ENCODE measurements at places on chromosomes 7 and 10.

- no peak for DNase-seq
These were observed 103.1 kb upstream of the LYZL2 start for GRCh38 chr10:30732671-30733070.

GRCh38 chr7:131021460-131021859 lies 287.5 kb upstream of the KLF14 start:
- no peak for DNase-seq

GRCh38 chr10:96338279-96338925 lies 20.4 kb downstream of the OPALIN start:
- DNase-seq: no peak

GRCh38 chr10:84188815-84189214 lies 5.5 kb upstream of the CDHR1 start:
- no peak for DNase-seq

GRCh38 chr7:9854605-9855004 lies 1119.1 kb upstream of the PHF14 start:
- no peak for DNase-seq

DNA sequence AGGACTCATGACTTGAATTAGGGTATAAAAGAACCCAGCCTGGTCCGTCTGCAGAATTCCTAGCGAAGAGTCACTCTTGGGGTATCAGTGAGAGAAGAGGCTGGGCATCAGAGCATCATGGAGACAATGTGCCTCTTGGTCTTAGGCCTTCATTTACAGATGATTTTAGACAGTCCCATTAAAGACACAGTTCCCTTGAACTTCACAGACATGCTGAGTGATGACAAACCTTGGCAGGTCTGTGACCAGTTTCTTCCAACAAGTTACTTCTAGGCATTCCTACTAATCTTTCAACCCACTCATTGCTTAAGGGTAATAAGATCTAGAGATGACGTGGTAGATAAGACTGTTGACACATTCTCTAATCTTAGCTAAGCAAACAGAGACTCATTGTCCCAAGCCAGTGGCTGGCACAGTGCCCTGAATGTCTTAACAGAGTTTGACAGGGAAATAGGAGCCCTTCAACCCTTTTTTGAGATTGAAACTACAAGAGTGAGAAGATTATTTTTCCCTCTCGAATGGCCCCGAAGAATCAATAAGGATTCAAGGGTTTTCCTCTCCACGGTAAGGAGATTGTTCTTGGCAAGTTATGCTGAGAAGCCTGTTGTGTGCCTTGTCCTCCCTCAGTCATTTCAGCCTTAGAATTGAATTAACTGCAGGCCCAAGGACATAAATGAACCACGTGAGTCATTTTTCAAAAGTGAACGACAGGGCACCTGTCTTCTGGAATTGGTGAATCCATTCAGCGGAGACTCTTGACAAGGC lies 281.1 kb downstream of the CCDC3 start:
- DNase-seq: no peak

GRCh38 chr10:29846881-29847280 lies 212.1 kb upstream of the SVIL start:
- no peak for DNase-seq

GRCh38 chr10:36766415-36766810 lies 359.0 kb upstream of the ANKRD30A start:
- no peak for DNase-seq

- DNase-seq: no peak
These were observed 3.9 kb upstream of the GPER1 start for GRCh38 chr7:1083729-1084657.

- no peak for DNase-seq
These were observed 2.3 kb upstream of the SH2B2 start for GRCh38 chr7:102284399-102284798.

DNA sequence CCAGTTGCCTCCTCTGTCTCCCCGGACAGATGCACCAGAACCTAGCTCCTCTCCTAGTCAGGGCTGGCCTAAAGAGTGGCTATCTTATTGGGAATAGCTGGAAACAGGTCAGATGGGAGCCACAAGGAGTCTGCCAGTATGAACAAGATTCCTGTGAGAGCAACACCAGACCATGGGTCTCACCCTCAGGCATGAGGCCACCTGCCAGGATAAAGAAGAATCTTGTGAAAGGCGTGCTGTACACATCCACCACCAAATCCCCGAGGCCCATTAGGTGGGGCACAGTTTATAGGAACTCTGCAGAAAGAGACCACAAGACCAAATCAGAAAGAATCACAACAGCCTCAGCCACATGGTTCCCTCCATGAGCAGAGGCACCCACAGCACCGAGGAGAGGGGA lies 325.9 kb downstream of the TNS3 start:
- DNase-seq: no peak

DNA sequence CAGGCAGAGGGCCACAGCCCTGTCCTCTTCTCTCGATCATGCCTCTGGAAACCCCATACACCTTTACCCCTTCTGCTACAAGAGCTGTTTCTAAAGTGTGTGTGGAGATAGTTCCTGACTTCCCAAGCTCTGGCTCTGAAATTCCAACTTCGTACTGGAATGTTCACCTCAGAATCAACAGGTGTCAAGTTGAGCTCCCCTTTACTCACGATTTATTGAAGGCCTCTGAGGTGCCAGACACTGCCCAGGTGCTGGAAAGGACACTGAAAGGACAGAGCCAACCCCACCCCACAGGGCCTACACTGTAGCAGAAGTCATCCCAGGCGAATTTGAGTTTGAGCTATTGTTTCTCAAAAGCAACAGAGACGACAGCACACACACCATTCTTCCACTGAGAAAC lies 209.9 kb upstream of the FRMD4A start:
- DNase-seq: no peak

- no peak for DNase-seq
These were observed 248.4 kb upstream of the KLF6 start for GRCh38 chr10:4033341-4033896.

- no peak for DNase-seq
These were observed 18.9 kb upstream of the LFNG start for GRCh38 chr7:2500701-2501100.

DNA sequence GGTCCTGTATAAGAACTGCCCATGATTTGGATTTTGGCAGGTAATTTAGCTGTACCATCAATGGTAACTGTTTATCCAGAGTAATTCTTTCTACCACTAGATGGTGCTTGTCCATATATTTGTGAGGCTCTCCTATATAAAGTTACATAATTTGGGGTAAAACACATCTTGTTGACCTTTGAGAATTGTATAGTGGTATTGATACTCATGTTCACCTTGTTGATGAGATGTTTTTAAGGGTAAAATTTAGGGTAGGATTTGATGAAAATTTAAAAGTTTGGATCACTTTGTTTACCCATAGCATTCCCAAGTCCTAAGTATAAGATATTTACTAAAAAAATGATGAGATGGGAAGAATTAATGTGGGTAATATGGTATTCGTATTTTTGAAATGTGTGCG lies 31.6 kb downstream of the ST7 start:
- DNase-seq: no peak

DNA sequence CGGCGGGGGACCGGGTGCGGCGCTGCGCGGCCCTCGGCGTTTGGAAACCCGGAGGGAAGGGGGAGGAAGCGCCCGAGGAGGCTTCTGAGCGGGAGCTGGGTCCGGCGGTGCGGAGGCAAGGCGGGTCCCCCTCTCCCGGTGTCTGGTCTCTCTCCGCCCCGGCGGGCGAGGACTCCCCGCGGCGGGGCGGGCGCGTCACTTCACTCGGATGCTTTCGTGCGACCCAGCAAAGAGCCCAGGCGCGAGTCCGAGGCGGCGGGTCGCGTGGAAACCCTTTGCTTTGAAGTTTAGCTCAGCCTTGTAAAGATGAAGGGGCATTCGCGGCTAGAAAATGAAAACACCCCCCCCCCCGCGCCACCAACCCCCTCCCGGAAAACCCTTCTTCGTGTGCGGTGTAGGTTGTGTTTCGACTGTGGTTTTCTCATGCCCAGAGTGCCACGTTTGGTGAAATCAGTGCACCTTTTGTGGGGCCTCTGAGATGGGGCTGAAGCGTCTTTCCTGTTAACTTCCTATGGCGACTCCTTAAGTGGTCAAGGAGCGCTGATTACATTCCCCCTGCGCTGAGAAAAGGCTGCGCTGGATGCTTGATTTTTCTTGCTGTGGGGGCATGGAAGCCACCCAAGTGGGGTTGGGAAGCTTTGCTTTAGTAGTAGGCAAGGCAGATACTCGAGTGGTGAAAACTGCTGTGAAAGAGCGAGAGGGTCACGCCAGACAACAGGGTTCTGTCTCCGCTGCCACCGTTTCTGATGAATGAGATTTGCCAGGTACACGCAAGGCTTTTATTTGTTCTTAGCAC lies 876 bp downstream of the GNAI1 start:
- peak; percentile 1 for DNase-seq

- DNase-seq: no peak
These were observed 74.6 kb upstream of the NKX6-2 start for GRCh38 chr10:132860532-132860931.

GRCh38 chr10:106771154-106771553 lies 393.4 kb downstream of the SORCS1 start:
- DNase-seq: no peak

DNA sequence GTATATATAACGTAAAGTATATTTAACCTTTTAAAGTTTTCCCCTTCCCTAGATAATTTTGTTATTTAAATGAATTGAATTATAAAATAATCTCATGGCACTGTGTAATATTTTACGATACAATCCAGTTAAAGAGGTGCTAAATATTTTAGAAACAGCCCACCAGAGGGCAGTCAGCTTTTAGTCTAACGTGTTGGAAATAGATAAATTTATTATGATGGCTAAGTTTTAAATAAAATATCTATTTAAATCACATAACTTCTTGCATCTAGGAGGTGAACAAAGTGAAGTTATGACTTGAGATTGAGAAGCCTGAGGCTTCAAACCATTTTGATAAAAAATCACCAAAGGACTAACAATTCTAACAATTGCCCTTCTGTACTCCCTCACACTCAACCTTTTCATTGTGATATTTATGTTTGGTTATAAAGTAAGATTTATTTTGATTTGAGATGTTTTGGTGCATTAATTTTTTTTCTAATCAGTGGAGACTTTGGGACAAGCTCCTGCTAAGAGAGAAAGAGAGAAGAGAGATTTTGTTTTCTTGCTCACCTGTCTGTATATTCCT lies 171.5 kb upstream of the SP4 start:
- DNase-seq: no peak

DNA sequence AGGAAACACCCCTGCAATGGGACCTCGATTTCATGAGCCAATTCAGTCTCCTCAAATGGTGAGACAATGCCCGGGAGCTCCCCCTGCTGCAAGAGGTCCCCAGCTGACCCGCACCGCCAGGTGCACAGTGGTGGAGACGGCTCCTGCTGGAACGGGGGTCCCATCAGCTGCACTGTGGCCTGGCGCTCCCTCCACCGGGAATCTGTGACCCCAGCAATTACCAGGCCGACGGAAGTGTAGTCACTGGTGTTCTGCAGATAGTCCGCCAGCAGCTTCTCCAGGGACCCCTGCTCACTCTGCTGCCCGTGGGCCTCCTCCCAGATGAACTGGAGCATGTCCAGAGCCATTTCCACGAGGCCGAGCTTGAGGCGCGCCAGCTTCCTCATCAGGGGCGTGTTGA lies 64.9 kb upstream of the NKX6-2 start:
- no peak for DNase-seq

GRCh38 chr7:2321020-2321419 lies 6.8 kb upstream of the SNX8 start:
- DNase-seq: no peak

- DNase-seq: no peak
These were observed 38.2 kb downstream of the MYL10 start for GRCh38 chr7:101590663-101591435.

- DNase-seq: no peak
These were observed 105.2 kb upstream of the NOBOX start for GRCh38 chr7:144508702-144509101.

DNA sequence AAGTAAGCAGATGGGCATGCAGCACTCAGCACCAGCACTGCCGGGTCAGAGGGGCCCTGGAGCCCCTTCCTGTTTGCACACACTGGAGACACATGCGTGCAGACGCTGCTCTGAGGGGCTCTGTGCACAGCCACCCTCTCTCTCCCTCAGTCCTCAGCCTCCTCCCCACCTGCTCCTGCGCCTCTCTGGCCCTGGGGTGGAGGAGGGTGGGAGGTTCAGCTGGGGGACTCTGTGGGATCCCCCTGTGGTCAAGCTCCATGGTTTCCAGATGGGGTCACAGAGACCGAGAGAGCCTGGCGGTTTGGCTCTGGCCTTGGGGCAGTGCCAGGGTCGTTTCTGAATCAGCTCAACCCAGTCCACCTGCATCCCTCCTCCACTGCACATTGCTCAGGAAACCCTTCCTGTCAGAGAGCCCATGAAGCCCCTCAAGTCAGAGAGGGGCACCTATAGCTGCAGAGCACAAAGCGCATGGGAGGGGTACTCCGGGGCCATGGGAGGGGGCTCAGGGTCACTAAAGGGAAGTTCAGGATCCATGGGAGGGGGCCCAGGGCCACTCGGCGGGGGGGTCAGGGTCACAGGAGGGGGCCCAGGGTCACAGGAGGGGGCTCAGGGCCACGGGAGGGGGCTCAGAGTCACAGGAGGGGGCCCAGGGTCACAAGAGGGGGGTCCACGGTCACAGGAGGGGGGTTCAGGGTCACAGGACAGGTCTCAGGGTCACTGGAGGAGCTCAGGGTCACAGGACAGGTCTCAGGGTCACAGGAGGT lies 161.7 kb downstream of the ADARB2 start:
- DNase-seq: no peak

DNA sequence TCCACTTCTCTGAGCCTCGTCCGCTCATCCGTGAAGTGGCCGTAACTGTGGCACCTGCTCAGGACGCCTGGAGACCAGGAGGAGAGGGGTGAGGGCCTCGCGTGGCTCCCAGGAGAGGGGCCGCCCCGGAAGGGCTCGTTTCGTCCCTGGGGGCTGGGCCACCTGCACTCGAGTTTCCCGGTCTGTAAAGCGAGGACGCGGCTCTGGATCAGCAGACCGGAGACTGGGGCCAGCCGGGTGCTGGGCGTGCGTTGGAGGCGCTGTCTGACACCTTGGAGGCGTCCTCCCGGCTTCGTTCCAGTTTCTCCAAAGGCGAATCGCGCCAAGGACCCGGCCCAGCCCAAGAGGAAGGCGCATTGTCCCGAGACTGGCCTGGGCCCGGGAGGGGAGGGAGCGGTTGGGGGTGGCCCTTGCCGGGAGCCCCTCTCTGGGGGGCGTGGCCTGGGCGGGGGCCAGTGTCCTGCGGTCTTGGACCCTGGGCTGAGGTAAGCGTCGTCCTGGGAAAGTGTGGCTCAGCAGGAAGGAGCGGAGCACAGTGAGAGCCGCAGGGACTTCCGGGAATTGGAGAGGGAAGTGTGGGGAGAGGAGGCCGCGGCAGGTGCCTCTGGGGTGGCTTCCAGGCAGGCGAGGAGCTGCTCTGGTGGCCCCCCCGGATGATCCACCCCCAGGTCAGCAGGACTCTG lies 89.6 kb downstream of the FOXL3 start:
- no peak for DNase-seq

GRCh38 chr7:28469562-28469961 lies 57.2 kb downstream of the CREB5 start:
- no peak for DNase-seq

GRCh38 chr7:100540073-100540723 lies 1.2 kb downstream of the AGFG2 start:
- DNase-seq: no peak

DNA sequence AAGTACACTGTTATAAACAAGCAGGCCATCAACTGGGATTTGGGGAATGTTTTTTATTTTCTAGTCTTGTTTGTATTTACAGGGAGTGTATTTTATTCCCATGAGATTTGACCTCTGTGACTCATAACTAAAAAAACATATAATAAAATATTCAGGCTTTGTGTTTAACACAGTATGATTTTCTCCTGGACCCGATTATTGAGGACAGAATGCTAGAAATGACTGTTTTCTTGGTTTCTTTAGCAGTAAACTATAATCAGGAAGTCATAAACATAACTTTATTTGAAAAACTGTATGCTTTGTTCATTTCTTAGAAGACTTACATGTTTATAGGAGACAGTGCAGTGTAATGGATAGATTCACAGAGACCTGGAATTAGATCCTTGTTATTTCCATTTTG lies 2.1 kb downstream of the NHLRC2 start:
- no peak for DNase-seq
